ENCODE measurements at places on chromosomes 11 and 22.
A peak's percentile ranks its signal among the peaks of the same experiment; 100 is the strongest.

DNA sequence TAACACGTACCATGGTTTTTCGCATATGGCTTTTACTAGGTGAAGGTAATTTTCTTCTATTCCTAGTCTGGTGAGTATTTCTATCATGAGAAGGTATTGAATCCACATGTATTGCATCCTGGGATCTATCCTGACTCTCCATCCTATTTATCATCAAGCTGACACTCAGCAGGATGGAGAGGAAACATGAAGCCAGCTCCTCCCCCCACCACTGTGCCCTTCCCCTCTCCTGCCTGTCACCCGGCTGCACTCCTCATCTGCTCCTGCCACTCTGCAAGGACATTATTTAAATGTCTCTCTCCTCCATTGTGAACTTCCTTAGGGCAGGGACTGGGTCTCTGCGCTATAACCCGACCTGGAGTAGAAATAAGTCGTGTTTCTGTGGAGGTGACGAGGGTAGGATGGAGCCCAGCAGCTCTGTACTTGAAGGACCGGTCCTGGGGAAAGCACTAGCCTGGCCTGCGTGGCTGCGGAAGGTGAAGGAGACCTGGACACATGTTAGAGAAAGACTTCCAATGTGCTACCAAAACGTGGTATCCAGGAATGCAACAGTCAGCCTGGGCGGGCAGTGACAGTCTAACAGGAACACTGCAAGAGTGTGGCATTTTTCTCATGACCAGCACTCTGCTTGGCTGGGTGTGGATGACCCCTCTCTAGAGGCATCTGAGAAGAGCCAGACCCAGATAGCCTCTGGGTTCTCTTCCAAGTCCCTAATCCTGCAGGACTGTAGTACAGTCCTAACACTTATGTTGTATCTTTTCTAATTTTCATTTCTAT is 111.2 kb downstream of the MICAL3 start:
- no peak for DNase-seq

- no peak for DNase-seq
These were observed 87.5 kb downstream of the PRMT3 start for GRCh38 chr11:20474882-20475517.

GRCh38 chr11:111550258-111550657 is 9.7 kb downstream of the LAYN start:
- no peak for DNase-seq

GRCh38 chr11:69889400-69890318 is 70.4 kb upstream of the FGF3 start:
- no peak for DNase-seq

GRCh38 chr22:46105494-46106278 is 44.6 kb upstream of the PPARA start:
- peak; percentile 65 for DNase-seq

- no peak for DNase-seq
These were observed 2.6 kb downstream of the C11orf21 start for GRCh38 chr11:2298795-2299761.

GRCh38 chr11:2154195-2154585 is 6.8 kb downstream of the INS start:
- no peak for DNase-seq

DNA sequence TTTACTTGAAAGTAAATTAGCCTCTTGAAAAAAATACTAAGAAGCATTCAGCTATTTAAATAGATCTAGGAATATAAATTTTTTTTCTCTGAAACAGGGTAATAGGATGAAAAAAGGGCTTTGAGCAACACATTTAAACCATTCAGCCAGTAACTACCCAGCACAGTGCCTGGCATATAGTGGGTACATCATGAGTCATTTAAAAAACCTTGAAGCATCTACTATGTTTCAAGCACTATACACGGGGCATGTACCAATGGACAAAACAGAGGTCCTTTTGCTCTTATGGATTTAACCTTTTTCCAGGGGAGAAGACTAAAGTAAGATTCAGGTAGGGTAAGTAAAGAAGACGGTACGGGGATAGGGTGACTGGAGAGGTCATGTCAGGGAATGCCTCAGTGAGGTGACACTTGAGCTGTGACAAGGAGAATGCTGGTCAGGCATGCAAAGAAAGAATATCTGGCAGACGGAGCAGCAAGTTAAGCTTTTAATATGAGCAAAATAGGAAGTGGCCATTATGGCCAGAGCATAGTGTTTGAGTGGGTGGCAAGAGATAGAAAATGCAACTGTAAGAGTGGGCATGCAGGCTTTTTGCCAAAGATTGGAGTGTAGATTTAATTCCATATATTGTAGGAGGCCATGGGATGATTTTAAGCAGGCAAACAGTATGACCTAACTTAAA is 101.1 kb downstream of the HIPK3 start:
- DNase-seq: no peak

DNA sequence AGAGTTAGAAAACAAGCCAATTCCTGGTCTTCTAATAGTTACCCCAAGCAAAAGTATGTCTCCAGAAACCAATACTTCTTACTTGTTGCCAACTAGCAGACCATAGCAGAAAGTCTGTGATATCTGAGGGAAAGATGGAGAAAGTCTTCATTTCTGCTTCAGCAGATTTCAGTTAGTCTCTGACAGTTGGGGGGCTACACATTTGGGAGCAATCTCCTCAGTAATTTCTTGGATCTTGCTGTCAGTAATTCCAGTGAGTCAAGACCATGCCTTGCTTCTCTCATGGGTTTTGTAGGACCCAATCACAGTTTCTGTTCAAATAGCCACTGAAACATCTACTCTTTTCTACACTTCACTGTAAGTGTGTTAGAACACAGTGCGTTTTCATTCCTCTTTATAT is 118.8 kb downstream of the ATXN10 start:
- no peak for DNase-seq

- DNase-seq: no peak
These were observed 25.6 kb downstream of the SCUBE2 start for GRCh38 chr11:9065607-9066432.

- DNase-seq: peak; percentile 81
These were observed 11.1 kb downstream of the GRK2 start for GRCh38 chr11:67277231-67277961.

DNA sequence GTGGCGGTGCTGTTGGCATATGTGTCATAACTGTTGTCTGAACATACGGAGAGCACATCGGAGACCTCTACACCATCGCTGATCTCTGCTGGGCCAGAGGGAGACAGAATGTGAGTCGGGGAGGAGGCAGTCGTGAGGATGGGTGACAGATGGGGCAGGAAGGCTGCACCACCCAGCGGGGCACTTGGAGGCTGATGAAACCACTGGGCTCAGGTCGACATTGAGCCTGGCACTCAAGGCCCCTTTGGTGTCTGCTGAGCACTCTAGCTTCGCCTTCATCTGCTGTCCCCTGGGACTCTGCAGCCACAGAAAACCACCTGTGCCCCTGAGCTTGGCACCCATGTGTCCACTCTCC is 2.5 kb upstream of the KLHL35 start:
- DNase-seq: no peak

DNA sequence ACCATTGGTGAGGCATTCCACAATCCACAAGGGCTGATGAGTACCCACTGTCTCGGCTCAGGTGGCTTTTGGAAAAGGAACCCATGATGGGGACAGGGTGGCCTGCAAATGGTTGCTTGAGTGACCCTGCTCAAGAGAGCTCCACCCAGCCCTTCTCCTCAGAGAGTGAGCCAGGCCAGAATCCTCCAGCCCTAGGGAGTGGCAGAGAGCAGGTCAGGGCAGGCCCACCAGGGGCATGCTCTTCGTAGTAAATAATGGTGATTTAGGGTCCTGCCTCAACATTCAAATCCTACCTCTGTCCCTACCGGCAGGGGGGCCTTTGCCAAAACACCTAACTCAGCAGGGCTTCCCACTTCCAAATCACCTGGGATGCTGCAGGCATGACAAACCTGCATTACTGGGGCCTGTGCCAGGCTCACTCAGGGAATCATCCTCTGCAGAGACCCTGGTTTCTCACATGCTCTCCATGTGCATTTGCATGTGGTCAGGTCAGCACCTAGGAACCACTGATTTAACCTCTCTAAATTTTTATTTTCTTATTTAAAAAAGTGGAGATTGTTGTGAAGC is 17.3 kb upstream of the TP53I11 start:
- no peak for DNase-seq

GRCh38 chr11:19577391-19577975 is 135.2 kb upstream of the NAV2 start:
- peak; percentile 30 for DNase-seq

DNA sequence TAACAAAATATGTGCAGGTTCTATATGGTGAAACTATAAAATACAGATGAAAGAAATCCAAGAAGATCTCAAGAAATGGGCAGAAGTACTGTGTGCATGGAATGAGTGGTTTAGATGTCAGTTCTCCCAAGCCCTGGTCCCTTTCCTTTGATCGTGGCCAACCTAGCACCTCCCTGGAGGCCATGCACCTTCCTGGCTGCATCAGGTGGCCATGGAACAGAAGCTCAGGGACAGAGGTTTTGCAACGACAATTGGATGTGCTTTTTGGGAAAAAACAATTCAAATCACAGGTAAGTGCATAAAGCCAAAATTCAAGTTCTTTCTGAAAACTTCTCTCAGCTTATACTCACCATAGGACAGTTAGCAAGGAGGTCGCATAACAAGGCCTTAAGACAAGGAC is 54.0 kb upstream of the SLC22A12 start:
- no peak for DNase-seq

GRCh38 chr22:19714312-19715187 is at the start of gene SEPTIN5:
SEPTIN5 (plus strand) TSS chr22:19714503; CDS start chr22:19714589, 86 bp downstream.
- peak; percentile 41 for DNase-seq

GRCh38 chr11:9642894-9643293 is 21.0 kb upstream of the SWAP70 start:
- no peak for DNase-seq

- DNase-seq: no peak
These were observed 25.4 kb upstream of the MOB2 start for GRCh38 chr11:1511937-1512496.

GRCh38 chr11:86500500-86501140 is 125.9 kb downstream of the CCDC81 start:
- no peak for DNase-seq

DNA sequence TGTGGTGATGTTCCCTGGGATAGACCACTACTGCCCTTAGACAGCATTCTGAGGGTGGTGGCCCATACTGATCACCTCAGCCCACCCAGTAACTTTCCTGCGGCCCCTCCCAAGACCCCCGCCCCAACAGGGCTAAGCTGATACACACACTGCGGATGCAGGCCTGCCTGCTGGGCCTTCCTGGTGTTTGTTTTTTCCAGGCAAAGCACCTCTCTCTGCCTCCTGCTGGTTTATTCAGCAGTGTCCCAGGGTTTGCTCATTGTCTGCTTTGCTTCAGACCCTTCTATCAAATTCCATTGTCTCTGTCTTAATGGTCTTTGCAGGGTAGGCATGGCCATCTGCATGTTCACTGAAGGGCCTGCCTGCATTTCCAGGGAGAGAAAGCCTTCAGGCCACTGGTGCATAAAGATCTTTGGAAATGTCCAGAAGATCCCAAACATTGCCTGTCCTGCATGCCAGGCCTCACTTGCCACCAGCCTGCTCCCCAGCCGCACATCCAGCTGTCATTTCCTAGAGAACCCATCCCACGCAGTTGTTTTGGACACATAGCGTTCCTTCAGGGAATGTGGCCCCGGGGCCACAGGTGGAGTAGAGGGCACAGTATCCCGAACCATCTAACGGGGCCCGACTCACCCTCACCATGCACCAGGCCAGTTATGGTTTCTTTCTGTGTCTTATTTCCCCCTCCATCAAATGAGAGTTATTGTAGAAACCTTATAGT is 50.2 kb downstream of the BCR start:
- DNase-seq: no peak

DNA sequence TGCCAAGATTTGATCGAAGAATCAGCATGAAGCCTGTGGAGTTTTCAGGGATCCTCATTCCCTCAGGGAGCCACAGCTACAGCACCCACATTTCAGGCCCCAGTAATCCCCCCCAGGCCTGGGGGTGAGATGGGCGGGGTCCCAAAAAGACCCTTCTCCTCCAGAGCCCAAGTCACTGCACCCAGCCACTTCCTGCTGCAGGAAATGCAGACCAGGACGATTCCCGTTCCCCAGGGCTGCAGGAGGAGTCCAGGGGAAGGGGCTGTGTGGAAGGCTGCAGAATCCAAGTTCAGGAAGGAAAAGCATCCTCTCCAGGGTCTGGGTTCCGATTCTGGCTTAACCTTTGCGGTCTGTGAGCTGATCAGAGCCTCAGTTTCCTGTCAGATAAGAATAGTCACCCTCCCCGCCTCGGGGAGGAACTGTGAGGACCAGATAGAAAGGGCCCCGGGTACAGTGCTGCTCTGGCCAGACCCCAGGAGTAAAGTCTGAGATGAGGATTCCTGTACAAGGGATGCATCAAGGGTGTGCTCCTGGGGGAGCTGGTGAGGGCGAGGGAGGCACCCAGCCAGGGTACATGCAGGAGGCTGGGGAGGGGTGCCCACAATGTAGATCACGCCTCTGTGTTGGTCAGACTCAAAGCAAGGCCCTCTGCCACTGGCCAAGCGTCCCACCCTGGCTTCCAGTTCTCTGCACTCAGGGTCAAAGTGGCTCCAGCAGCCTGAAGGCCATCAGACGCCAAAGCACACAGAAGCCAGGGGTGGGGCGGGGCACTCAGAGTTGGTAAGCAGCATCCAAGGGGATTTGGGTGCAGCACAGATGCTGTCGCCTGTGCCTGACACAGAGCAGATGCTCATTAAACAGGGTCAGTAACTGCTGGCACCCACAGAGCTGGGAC is 30.1 kb upstream of the TP53I11 start:
- DNase-seq: no peak

DNA sequence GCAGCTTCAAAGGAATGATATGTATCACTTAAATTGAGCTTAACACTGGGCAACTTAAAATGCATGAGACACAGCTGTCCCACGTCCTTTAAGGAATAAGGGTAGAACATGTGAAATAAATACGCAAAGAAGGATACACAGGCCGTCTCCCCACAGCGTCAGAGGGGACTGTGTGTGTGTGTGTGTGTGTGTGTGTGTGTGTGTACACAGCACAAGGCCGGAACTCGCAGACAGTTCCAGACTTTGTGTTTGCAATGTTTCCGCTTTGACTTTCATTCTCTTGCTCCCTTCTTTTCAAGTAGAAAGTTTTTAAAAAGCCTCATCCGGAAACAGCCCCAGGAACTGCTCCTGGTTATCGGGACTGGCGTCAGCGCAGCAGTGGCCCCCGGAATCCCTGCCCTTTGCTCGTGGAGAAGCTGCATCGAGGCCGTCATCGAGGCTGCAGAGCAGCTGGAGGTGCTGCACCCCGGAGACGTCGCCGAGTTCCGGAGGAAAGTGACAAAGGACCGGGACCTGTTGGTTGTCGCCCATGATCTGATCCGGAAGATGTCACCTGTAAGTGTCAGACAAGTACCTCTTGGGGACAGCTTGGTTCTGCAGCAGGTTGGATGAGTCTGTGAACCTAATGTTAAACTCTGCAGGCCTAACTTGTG is 13.3 kb downstream of the FAM118A start:
- DNase-seq: no peak

- DNase-seq: no peak
These were observed 10.4 kb upstream of the GAL start for GRCh38 chr11:68673991-68674390.

DNA sequence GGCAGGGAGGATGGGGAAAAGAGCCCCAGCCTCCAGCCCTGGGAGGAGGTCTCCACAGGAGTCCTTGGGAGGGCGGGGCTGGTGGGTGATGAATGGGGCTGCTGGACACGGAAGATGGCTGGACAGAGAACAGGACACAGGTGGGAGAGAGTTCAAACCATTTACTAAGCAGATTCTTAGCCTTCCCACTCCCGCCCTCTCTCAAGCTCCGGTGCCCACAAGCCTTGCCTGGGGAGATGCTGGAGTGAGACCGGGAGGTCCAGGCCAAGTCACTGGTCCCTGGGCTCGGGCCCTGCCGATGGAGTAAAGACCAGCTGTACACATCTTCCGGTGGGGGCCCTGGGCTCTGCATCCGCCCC is 1.4 kb downstream of the CLDN5 start:
- DNase-seq: no peak

- DNase-seq: no peak
These were observed 1.9 kb upstream of the SMTN start for GRCh38 chr22:31079095-31079642.

GRCh38 chr22:48954781-48955311 is 872.8 kb downstream of the BRD1 start:
- no peak for DNase-seq
